ENCODE measurements at places on chromosomes 6 and 20.

DNA sequence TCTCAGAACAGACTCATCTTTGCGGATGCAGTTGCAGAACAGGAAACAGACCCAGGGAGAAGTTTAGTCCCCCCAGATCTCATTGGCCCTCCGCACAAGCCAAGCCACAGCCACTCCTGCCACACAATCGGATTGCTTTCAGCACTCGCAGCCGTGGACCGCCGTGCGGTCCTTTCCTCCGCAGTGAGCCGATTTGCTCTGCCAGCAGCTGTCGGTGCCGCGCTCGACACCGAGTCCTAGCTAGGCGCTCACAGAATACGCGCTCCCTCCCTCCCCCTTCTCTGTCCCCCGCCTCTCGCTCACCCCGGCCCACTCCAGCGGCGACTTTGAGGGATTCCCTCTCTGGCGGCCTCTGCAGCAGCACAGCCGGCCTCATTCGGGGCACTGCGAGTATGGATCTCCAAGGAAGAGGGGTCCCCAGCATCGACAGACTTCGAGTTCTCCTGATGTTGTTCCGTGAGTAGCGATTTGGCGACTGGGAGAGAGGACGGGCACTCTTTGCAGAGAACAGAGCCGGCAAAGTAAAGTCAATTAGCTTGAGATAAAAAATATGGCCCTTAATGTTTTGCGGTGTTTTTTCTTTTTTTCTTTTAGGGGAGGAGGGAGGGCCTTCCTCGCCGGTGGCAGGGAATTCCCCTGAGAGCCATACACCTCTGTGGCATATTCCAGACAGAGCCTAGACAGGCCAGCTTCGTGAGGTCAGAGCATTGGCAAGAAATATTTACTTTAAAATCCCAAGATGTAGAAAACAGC is at the start of gene LAMP5:
LAMP5 (plus strand) TSS at position 130 of the 753 bp plus-strand sequence; CDS start at position 393, 263 bp downstream.
- DNase-seq, result no peak

DNA sequence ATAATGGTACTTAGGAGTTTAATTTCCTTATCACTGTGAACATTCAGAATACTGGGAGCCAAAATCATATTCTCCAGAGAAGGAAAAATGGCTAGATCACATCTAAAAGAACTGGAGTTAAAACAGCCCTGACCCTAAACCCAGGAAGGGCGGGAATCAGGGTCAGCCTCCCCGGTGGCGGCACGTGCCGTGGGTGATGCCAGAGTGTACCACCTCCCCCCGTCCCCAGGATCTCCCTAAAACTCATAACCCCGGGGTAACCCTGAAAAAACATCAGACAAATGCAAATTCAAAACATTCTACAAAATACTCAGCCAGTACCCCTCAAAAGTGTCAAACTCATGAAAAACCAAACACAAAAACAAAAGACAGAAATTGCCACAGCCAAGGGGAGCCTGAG is 148.3 kb downstream of the DLL1 start:
- no peak for DNase-seq

- no peak for DNase-seq
Measured at GRCh38 chr6:157229713-157230112, 93.6 kb downstream of the TMEM242 start.

- no peak for DNase-seq
Measured at GRCh38 chr6:63307581-63308246, 12.1 kb downstream of the LGSN start.

- no peak for DNase-seq
Measured at GRCh38 chr6:8149350-8149749, 47.0 kb upstream of the EEF1E1 start.
